ENCODE measurements at places on chromosomes 6 and 20. TPM values are rescaled to one million over a fixed set of nuclear protein-coding genes. Genes with fewer than 3 reads are reported as not detected.

The PMEPA1 gene
- total RNA-seq, result 3.9 TPM

The SYCP2L gene
- 22.1 TPM for total RNA-seq

The ARMH2 gene
- not detected for total RNA-seq

The BTBD3 gene
- total RNA-seq, result 33.2 TPM

The TUBE1 gene
- 32.5 TPM for total RNA-seq

The LIME1 gene
- 6.2 TPM for total RNA-seq

The GPX6 gene
- total RNA-seq, result not detected

The WFDC12 gene
- not detected for total RNA-seq

The APOM gene
- 3.3 TPM for total RNA-seq

The RAE1 gene
- total RNA-seq, result 13.6 TPM

The GNRH2 gene
- total RNA-seq, result not detected

The ENPP4 gene
- 16.2 TPM for total RNA-seq

The PKIB gene
- 1.1 TPM for total RNA-seq

The ADAM33 gene
- total RNA-seq, result 132 TPM

GRCh38 chr6:112061605-112062004 lies 7.7 kb downstream of the CCN6 start:
- no peak overlapping the region for H3K4me3 ChIP-seq
- no peaks in the 10 kb centered on the region for H3K4me1 ChIP-seq
- no peak overlapping the region for H3K27ac ChIP-seq
- DNase-seq, result no peak
- no peaks in the 10 kb centered on the region for H3K36me3 ChIP-seq
- no peaks in the 10 kb centered on the region for H3K27me3 ChIP-seq

GRCh38 chr6:31829633-31830283 lies 2.2 kb downstream of the HSPA1B start:
- DNase-seq, result no peak
- H3K27me3 ChIP-seq, result no peaks in the 10 kb centered on the region
- H3K4me1 ChIP-seq, result peaks cover 40% of the 10 kb centered on the region
- H3K36me3 ChIP-seq, result no peaks in the 10 kb centered on the region
- peak overlapping the region; percentile 75 for H3K27ac ChIP-seq

GRCh38 chr6:85389151-85389797 lies 60.6 kb upstream of the NT5E start:
- no peak overlapping the region for H3K27ac ChIP-seq
- H3K4me1 ChIP-seq, result no peaks in the 10 kb centered on the region
- no peaks in the 10 kb centered on the region for H3K36me3 ChIP-seq
- H3K4me3 ChIP-seq, result no peak overlapping the region
- DNase-seq, result no peak
- no peaks in the 10 kb centered on the region for H3K27me3 ChIP-seq

- H3K4me3 ChIP-seq, result no peak overlapping the region
- no peaks in the 10 kb centered on the region for H3K36me3 ChIP-seq
- no peak overlapping the region for H3K27ac ChIP-seq
- H3K27me3 ChIP-seq, result no peaks in the 10 kb centered on the region
Observed at GRCh38 chr6:73286752-73287151, 23.8 kb upstream of the KHDC1 start.

GRCh38 chr20:20063941-20064702 lies 11.8 kb downstream of the CFAP61 start:
- H3K27ac ChIP-seq, result no peak overlapping the region
- no peaks in the 10 kb centered on the region for H3K27me3 ChIP-seq
- DNase-seq, result no peak
- H3K4me1 ChIP-seq, result no peaks in the 10 kb centered on the region

DNA sequence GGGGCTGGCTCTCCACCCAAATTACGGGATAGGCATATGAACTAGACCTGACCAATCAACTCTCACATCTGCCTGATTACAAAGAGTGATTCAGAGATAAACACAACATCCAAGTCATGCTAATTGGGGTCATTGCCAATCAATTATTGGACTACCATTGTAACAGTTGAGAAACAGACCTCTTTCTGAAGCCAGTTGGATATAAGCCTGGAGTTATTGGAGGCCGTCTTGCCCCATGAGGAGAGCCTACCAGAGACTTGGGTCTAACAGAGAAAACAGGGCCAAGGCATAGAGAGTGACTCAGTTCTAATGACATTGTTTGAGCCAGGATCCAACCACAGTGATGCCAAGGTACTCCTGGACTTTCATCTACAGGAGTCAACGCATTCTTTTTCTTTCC lies 39.4 kb upstream of the HIVEP2 start:
- no peak for DNase-seq
- no peaks in the 10 kb centered on the region for H3K27me3 ChIP-seq
- no peaks in the 10 kb centered on the region for H3K4me1 ChIP-seq
- H3K4me3 ChIP-seq, result no peak overlapping the region
- no peaks in the 10 kb centered on the region for H3K36me3 ChIP-seq

GRCh38 chr20:36572701-36573102 lies 695 bp upstream of the TGIF2 start:
- peak overlapping the region; percentile 83 for H3K4me3 ChIP-seq
- DNase-seq, result no peak
- peak overlapping the region; percentile 88 for H3K27ac ChIP-seq
- no peaks in the 10 kb centered on the region for H3K4me1 ChIP-seq

DNA sequence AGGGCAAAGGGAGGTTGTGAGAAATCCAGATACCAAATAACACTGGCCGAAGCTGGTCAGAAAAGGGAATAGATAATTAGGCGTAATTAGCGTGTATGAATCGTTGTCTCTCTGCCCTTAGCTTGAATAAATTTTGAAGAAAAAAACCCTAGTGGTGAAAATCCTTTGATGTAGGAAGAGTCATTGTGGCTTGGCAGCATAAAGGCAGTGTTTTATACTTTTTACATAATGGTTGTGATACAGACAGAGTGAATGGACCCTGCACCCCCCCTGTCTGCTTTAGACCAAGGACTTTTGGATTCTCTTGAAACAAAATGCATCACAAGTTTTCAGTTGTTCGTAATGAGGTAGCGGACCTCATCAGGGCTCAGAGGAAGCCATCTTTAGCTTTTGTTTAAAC lies 126.5 kb downstream of the AFG1L start:
- H3K4me1 ChIP-seq, result no peaks in the 10 kb centered on the region
- no peak overlapping the region for H3K4me3 ChIP-seq
- DNase-seq, result no peak
- no peaks in the 10 kb centered on the region for H3K36me3 ChIP-seq
- H3K27ac ChIP-seq, result no peak overlapping the region

GRCh38 chr6:16392010-16392409 lies 153.6 kb downstream of the GMPR start:
- no peaks in the 10 kb centered on the region for H3K36me3 ChIP-seq
- no peaks in the 10 kb centered on the region for H3K27me3 ChIP-seq
- H3K4me3 ChIP-seq, result no peak overlapping the region
- peaks cover 12% of the 10 kb centered on the region for H3K4me1 ChIP-seq

DNA sequence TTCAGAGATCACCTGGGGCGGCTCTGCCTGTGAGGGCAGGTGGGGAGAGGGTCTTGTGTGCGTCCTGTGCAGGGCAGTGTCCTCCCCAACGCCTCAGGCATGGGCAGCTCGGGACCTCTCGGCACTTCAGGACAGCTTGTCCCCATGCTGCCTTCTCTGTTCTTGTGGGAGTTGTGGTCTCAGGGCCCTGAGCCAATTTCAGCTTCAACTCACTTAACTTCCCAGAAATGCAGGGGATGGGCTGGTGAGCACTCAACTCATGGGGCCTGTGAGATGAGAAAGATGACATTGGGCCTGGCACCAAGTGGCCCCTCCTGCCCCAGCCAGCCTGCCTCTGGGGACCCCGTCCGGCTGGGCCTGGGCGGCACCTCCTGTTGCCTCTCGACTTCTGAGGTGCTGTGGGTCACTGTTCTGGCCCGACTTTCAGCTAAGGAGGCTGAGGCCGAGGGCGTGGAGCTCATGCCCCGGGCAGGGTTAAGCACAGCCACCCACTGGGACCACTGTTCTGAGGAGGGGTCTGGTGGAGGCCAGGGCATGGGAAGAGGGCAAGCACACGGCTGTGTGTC lies 6.7 kb downstream of the RGS19 start:
- no peak for DNase-seq
- H3K36me3 ChIP-seq, result peaks cover 3% of the 10 kb centered on the region
- no peaks in the 10 kb centered on the region for H3K4me1 ChIP-seq
- H3K4me3 ChIP-seq, result no peak overlapping the region
- H3K27ac ChIP-seq, result no peak overlapping the region

DNA sequence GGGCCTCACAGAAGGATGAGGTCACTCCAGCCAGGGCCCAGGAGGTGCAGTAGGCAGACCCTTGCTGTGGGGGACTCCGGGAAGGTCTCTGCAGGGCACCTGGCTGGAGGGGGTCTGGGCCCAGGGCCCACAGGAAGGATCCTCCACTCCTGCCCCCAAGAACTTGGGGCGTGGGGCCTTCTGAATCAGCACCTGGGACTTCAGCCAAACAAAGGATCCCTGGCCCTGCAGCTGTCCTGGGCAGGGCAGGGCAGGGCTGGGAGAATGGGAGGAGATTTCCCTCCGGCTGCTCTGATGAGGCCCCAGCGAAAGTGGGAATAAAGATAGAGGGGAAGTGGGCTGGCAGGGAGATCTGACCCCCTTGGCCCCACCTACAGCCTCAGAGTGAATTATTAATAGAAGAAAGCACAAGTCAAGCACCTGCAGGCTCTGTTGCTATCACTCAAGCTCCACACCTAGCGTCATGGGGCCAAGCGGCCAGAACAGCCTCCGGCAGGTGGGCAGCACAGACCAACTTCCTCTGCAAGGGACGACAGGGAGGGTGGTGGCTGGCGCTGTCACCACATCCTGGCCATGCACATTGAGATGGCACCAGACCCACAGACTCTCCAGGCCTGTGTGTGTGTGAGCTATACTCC lies 61.6 kb upstream of the MRPS10 start:
- no peaks in the 10 kb centered on the region for H3K36me3 ChIP-seq
- H3K4me3 ChIP-seq, result no peak overlapping the region
- peaks cover 35% of the 10 kb centered on the region for H3K4me1 ChIP-seq
- H3K27me3 ChIP-seq, result no peaks in the 10 kb centered on the region
- DNase-seq, result peak; percentile 71
- H3K27ac ChIP-seq, result no peak overlapping the region

GRCh38 chr20:37958856-37959520 lies 56.1 kb downstream of the VSTM2L start:
- no peaks in the 10 kb centered on the region for H3K27me3 ChIP-seq
- no peak overlapping the region for H3K4me3 ChIP-seq
- no peaks in the 10 kb centered on the region for H3K36me3 ChIP-seq
- H3K4me1 ChIP-seq, result no peaks in the 10 kb centered on the region
- DNase-seq, result no peak
- no peak overlapping the region for H3K27ac ChIP-seq

GRCh38 chr6:72267470-72267869 lies 354.4 kb upstream of the KCNQ5 start:
- H3K36me3 ChIP-seq, result no peaks in the 10 kb centered on the region
- no peak for DNase-seq
- H3K27me3 ChIP-seq, result no peaks in the 10 kb centered on the region
- no peaks in the 10 kb centered on the region for H3K4me1 ChIP-seq
- H3K27ac ChIP-seq, result no peak overlapping the region
- no peak overlapping the region for H3K4me3 ChIP-seq

DNA sequence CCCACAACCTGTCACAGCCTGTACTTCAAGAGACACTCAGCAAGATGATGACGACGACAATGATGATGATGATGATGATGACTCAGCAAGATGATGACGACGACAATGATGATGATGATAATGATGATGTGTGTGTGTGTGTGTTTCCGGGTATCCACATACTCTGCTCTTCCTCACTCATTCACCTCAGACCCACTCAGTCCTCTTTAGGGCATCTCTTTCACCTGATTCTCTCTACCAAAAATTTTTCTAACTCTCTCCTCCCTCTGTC lies 1.2 kb upstream of the EIF6 start:
- H3K4me3 ChIP-seq, result no peak overlapping the region
- no peaks in the 10 kb centered on the region for H3K36me3 ChIP-seq
- H3K27ac ChIP-seq, result no peak overlapping the region
- H3K4me1 ChIP-seq, result no peaks in the 10 kb centered on the region
- H3K27me3 ChIP-seq, result no peaks in the 10 kb centered on the region

DNA sequence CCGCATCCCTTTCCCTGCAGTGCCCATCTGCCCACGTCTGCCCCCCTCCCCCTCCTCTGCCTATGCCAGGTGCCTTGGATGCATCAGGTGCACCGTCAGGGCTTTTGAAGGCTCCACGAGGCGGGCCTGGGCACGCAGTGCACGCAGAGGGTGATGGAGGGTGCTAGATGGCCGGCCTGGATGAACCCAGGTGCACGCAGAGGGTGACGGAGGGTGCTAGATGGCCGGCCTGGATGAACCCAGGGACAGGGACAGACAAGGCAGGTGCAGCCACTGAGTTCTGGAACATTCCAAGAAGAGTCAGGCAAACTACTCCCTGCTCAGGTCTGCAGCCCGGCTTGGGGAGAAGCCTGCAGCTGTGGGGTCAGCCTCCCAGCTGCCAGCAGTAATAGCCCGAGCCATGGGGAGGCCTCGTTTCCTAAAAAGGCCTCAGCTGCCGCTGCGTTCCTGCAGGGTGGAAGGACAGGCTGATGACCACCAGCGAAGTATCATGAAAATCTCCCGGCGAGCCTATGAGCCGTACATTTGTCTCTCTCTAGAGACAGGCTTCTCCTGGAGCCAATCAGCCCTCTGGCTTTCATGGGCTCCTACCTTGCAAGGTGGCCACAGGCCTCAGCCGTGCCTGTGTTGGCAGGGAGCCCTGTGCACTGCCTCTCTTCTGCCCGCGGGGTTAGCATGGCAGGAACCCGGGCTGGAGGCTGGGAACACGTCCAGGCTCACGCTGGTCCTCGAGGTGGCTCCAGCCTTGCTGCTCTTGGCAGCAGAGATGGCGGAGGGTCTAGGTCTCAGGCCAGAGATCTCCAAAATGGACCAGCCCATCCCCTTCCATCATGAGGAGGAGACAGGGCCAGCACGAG lies 29.6 kb downstream of the NTSR1 start:
- H3K27ac ChIP-seq, result no peak overlapping the region
- no peaks in the 10 kb centered on the region for H3K27me3 ChIP-seq
- H3K4me1 ChIP-seq, result peaks cover 72% of the 10 kb centered on the region
- no peak overlapping the region for H3K4me3 ChIP-seq
- DNase-seq, result no peak

GRCh38 chr20:62378215-62378614 lies 8.7 kb upstream of the RPS21 start:
- peak overlapping the region; percentile 89 for H3K27ac ChIP-seq
- no peak for DNase-seq
- H3K27me3 ChIP-seq, result no peaks in the 10 kb centered on the region
- no peaks in the 10 kb centered on the region for H3K36me3 ChIP-seq

GRCh38 chr6:34093854-34094430 lies 51.9 kb downstream of the GRM4 start:
- H3K4me3 ChIP-seq, result no peak overlapping the region
- peaks cover 42% of the 10 kb centered on the region for H3K27me3 ChIP-seq
- DNase-seq, result no peak
- H3K36me3 ChIP-seq, result no peaks in the 10 kb centered on the region
